ENCODE measurements at places on chromosomes 2 and 18.

DNA sequence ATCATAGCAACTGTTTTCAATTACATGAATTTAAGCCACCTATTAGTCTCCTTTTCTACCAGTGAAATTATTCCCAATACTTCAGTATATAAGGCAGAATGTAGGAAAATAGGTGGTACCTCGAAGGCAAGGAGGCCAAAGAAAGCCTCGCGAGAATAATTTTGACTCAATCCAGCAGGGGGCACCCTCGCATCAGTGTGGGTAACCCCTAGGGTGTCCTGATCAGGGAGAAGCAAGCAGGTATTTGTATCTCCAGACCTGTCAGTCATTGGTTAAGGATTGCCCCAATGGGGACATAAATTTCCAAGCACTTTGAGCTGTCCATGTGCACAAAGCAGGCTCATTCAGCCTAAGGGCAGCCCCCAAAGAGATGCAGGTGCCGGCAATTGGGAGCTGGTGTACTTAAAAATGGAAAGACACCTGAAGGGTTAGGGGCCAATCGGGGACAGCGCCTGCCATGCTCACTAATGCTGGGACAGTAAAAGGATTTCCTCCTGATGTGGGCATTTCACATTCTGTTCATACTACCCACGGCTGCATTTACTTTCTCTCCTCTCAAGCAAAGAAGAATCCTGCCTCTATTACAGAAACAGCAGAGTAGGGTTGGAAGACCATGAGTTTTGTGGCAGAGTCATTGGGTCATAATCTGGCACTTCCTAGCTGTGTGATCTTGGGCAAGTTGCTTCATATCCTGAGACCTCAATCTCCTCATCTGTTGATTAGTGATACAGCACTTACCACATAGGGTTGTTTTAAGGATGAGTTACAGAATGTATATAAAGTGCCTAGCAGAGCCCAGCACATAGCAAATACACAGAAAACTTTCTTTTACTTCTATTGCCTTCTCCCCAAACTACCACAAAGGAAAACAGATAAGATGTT, 136.1 kb downstream of the ICOS start:
- no peak for DNase-seq

GRCh38 chr18:8329186-8329771, 280.0 kb upstream of the RAB12 start:
- DNase-seq: no peak

- DNase-seq: no peak
Measured at GRCh38 chr2:101082998-101083397, 68.2 kb downstream of the TBC1D8 start.

GRCh38 chr2:173216051-173216450, 138.6 kb upstream of the CDCA7 start:
- DNase-seq: no peak

GRCh38 chr2:54524226-54524991, 68.3 kb downstream of the SPTBN1 start:
- no peak for DNase-seq

- DNase-seq: no peak
Measured at GRCh38 chr18:61618816-61619215, 274.0 kb downstream of the RNF152 start.
